Pancreas (tissue), 10 donors: ENCODE measurements at places on chromosomes 1 and 21. TPM values are rescaled to one million over a fixed set of nuclear protein-coding genes. Genes with fewer than 3 reads are reported as not detected.
A peak's percentile ranks its signal among the peaks of the same experiment; 100 is the strongest.

- no peak for DNase-seq
Measured at GRCh38 chr1:155236451-155236850, 18.8 kb downstream of the ENTREP3 start.

DNA sequence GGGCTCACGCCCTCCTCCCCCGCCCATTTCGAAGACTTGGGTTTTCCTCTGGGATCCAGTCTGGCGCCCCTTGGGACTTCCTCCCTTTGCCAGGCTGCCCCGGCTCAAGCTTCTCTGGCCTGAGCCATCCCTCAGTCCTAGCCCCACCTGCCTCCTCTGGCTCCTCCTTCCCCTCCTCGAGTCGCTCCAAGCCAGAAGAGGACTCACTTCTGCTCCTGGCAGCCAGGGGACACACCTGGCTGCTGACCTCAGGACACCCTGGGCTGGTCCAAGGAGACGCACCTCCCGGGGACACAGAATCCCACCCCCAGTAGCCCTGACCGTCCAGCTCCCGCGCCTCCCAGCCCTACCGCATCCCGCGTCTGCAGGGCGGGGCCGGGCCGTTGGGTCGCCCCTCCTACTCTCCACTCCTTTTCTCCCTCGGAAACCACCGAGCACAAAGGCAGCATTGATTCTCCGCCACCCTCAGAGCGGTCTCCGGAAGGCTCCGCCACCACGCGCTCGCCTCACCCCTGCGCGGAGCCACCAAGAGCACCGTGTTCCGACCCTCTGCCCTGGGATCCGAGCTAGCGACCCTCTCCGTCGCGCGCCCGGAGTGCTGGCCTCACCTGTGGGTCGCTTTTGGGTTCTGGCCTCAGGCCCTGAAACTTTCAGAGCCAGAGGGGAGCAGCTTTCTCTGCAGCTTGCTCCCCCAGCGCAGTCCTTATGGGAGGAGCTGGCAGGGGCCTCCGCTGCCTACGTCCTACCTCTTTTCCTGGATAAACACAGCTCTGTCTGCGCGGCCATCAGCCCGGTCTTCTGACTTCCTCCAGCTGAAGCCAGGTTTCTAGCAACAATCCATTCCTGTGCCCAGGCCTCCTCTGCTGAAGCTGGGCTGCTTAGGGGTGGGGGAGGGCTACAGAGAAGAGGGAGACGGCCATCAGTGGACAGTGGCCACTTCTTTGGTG lies at the start of gene C2CD4D:
Gene C2CD4D, minus strand, starts transcription at position 364 of the 947 bp plus-strand sequence. CDS start 831 bp downstream, outside the sequence.
- DNase-seq = peak; percentile 82

- DNase-seq = peak; percentile 36
Measured at GRCh38 chr1:161440312-161440894, 64.9 kb upstream of the FCGR2A start.

DNA sequence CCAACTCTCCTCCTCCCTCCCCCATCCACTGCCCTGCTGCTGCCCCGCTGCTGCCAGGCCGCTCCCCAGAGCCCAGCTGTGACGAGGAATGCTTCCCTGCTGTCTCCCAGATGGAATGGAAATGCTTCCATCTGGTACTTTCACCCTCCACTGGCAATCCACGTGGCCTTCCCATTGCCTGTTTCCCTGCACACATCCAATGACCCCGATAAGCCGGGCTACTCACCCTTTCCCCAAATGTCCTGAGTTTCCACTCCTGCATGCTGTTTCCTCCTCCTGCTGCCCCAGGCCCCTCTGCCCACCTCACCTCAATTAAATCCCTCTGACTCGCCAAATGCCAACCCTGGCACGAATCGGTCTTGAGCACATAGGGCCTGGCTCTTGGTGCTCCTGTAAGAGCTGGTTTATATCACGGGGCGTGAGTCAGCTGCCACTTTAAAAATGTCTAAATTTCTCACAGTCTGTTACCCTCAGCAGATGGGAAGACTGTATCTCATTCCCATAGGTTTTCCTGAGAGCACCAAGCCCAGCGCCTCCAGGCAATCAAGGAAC lies 36.4 kb downstream of the MRAP start:
- DNase-seq = no peak

SELE gene
- 0.51 TPM for total RNA-seq

RNU1-4 gene
- 2,332 TPM for total RNA-seq

BLACAT1 gene
- total RNA-seq = 0.16 TPM
